ENCODE measurements at places on chromosomes 5 and 9. TPM values are rescaled to one million over a fixed set of nuclear protein-coding genes. Genes with fewer than 3 reads are reported as not detected.

The WHRN gene
- polyA plus RNA-seq: 12.1 TPM

The OTP gene
- not detected for polyA plus RNA-seq

- DNase-seq: no peak
These were observed 41.9 kb downstream of the HSDL2 start for GRCh38 chr9:112421771-112422222.

The SPATA31C1 gene
- polyA plus RNA-seq: not detected

The DEPDC1B gene
- 0.23 TPM for polyA plus RNA-seq

The SPATA9 gene
- 0.29 TPM for polyA plus RNA-seq

- no peak for DNase-seq
These were observed 532.4 kb downstream of the TLR4 start for GRCh38 chr9:118236625-118237024.

The EXOSC3 gene
- polyA plus RNA-seq: 28.4 TPM

The CSF1R gene
- polyA plus RNA-seq: 15.8 TPM

Data from urinary bladder (tissue), 4 donors.